ENCODE measurements at places on chromosomes 1 and 21.

DNA sequence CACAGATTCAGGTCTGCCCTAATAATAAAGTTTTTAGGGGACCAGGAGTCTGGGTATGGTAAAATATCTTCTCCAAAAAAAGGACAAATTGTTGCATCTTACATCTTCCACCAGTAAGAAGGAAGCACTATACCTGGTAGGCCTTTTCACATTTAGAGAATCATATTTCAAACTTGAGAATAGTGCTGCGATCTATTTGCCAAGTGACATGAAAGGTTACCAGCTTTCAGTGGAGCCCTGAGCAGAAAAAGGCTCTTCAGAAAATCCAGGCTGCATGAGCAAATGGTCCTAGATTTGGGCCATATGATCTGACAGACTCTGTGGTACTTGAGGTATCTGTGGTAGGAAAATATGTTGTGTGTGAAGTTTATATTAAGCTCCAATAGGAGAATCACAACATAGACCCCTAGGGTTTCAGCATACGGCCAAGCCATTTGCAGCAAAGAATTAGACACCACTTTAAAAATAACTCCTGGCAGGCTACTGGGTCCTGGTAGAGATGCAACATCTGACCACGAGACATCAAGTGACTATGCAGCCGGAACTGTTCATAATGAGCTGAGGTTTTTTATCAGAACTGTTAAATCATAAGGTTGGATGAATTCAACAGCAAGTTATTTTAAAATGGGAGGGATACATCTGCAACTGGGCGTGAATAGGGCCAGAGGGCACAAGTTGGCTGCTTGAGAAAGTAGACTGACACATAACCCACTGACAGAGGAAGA is 38.6 kb upstream of the CCDC190 start:
- DNase-seq: no peak

- no peak for DNase-seq
Measured at GRCh38 chr21:37408464-37409193, 42.1 kb downstream of the DYRK1A start.

GRCh38 chr1:245330951-245331350 is 176.2 kb downstream of the KIF26B start:
- no peak for DNase-seq

DNA sequence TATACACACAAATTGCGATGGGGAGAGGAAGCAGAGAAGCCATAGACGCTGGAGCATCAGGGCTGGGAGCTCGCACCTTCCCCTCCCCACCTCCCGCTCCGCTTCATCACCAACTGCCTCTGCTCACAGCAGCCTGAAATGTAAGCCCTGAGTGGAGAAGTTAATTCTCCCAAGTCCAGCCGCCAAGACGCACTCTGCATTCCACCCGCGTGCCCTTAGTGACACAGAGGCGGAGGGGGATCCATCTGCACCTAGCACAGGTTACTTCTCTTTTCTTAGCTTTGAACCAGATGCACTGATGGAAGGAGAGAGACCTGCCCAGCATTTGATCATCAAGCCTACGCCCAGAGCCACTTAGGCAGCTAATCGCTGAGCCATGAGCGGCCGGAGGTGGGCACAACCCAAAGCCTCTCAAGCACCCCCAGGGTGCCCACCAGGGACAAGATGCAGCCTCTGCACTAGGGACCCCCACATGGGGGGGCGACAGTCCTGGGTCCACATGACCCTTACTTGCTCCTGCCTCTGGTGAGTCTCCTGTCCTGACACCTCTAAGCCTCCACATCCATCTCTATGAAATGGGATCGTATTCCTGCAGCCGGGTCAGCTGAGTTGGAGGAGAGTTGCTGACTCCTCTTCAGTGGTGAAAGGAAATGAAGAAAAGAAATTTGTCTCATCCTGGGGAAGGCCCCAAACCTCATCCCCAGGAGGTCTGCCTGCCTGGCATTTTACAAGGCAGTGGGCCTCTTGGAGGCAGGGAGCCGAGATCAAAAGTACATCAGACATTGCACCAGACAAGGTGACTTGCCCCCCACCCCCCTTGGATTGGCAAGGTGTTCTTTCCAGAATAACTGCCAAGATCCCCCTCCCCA is 316.2 kb downstream of the MATN1 start:
- DNase-seq: peak; percentile 13

- DNase-seq: no peak
Measured at GRCh38 chr1:54640863-54641836, at the start of gene MROH7. TSS of gene MROH7 (plus strand) at chr1:54641786. CDS start at chr1:54652927, 11,141 bp downstream.

Measured in activated CD4-positive, CD25-positive, alpha-beta regulatory T cell treated with anti-CD3 and anti-CD28 coated beads, Interleukin-2, amount 50 U/mL, for 72 hours (primary cell).